ENCODE measurements at places on chromosomes 1 and 21.

GRCh38 chr1:220527908-220528678 lies at the start of gene MARK1:
Gene MARK1 (plus strand): TSS chr1:220528136. CDS start chr1:220528823, 687 bp downstream.
- DNase-seq: no peak

GRCh38 chr1:157596384-157596783 lies 1.5 kb downstream of the FCRL4 start:
- DNase-seq: no peak

GRCh38 chr21:43854773-43855633 lies 10.0 kb upstream of the AGPAT3 start:
- DNase-seq: no peak

DNA sequence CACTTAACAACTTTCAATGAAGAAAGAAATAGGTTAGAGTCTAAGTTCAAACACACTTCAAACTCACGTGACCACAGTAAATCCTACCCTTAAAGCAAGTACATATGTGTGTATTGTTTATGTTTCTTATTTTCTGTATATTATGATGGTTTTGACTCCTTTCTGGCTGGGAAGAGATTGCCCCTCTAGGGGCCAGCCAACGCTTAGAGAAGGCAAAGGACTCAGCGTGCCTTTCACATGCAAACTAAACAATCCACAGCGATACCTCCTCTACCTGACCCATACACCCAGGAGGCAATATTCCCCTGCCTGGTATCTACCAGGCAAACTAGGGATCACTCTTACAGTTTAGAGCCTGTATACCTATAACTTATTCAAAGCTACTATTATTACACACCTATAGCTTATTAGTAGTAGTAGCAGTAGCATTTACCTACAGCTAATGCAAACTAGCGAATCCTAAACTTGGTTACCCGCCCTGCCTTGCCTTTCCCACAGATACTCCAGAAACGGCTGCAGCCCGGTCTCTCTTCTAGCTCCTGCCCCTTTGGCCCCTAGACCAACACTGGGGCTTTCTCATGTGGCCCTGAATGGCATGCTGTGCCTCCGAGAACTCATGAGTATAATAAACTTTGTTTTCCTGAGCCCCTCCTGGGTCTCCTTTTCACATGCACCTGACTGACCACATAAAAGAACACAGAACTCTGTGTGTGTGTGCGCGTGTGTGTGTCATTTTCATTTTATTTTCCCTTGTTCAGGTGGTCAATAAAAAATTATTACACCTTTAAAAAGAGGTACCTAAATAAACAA lies 14.0 kb downstream of the NRIP1 start:
- DNase-seq: no peak

GRCh38 chr1:93426181-93426580 lies 21.7 kb upstream of the FNBP1L start:
- DNase-seq: no peak

- DNase-seq: no peak
Measured at GRCh38 chr1:2977886-2978611, 43.2 kb upstream of the ACTRT2 start.

GRCh38 chr1:19647643-19648042 lies 3.5 kb downstream of the NBL1 start:
- no peak for DNase-seq

DNA sequence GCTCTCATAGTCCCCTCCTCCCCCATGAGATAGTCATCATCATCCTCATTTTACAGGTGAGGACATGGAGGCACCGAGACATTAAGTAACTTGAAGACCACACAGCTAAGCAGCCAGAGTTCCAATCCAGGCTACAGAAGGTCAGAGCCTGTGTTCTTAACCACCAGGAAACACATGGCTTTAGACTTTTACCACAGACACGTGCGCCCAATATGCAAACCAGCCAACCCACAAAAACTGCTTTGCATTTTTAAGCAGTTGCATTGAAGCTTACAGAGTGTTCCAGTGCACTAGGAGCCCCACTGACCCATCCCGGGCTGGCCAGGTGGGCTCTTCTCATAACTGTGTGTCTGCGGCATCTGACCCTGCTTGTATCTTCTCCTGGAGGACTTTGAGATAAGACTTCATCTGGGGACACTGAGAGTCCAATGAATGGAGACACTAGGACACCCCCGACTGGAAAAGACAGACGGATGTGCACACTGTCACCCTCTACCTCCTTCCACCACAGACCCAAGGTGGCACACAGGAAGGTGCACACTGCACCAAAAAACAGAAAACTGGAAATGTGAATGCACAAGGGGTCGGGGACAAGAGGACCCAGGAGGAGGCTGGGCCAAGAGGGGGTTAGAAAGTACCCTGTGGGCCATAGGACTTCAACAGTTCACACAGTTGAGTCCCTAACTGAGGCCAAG lies 56.4 kb downstream of the ETS2 start:
- no peak for DNase-seq

- DNase-seq: no peak
Measured at GRCh38 chr21:18522181-18522972, 118.8 kb upstream of the TMPRSS15 start.

DNA sequence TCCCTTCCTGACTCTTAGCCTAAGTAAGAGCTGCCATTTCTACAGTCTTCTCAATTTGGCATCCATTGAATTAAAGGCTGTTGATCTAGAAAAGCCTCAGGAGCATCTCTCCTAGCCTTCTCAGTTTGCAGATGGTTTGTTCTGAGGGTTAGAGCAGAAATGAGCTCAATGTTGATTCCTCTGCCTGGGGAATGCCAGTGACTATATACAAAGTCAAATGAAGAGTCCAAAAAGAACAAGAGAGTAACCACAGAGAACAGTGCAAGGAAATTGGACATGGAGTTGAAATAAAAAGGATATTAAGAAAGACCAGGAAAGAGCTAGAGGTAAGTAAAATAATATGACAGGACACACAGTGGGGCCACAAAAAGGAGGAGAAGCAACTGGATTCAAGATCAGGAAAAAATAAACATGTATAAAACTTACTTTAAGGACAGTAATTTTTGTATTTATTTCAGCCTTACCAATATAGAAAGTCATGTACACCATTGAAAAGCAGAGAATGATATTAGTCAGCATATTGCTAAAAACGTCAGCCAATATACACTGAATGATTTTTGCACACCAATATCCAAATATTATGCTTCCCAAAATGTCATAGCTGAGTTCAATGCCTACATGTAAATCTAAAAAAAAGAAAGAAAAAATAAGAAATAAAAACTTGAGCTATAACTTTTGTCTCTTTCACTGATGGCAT lies 21.3 kb downstream of the SLC9C2 start:
- no peak for DNase-seq

DNA sequence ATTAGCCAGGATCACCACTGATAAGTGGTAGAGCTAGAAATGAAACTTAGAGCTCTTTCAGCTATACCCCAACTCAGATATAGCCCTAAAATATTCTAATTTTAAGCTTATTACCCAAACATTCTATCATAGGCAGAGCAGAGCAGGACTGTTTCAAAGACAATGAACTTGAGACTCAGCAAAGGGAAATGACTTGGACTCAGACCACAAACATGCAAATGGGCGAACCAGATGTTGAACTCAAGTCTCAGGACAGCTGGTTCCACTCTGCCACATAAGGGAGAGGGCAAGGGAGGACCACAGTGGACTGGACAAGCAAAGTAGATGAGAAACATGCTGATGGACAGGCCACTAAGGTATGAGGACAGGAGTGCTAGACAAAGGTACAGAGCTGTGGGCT lies 315.3 kb downstream of the OMA1 start:
- DNase-seq: no peak

DNA sequence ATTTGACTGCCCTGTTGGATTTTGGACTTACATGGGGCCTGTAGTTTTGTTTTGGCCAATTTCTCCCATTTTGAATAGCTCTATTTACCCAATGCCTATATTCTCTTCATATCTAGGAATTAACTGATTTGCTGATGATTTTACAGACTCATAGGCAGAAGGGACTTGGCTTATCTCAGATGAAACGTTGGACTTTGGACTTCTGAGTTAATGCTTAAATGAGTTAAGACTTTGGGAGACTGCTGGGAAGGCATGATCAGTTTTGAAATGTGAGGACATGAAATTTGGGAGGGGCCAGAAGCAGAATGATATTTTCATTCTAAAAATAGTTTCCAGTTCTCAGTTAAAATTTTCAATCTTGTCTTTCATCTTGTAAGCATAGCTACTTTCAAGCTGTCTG lies 222.3 kb downstream of the COP1 start:
- DNase-seq: no peak

- no peak for DNase-seq
Measured at GRCh38 chr1:93349231-93350135, 3.8 kb downstream of the DR1 start.

- DNase-seq: no peak
Measured at GRCh38 chr1:67749263-67749843, 64.4 kb downstream of the GADD45A start.

GRCh38 chr21:44984428-44984791 lies 44.6 kb downstream of the SLX9 start:
- DNase-seq: no peak

DNA sequence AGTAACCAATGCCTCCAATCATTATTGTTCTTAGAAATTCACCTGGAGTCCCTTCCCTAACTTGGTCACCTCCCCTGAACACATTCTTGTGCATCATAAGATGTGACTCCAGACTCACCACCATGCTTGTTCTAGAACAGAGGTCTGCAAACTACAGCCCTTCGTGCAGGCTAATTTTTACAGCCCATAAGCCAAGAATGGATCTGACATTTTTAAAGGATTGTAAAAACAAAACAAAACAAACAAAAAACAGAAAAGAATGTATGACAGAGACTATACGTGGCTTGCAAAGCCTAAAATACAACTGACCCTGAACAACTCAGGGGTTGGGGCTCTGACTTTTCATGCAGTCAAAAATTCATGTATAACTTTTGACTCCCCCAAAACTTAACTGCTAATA lies 6.2 kb upstream of the HIVEP3 start:
- DNase-seq: no peak

DNA sequence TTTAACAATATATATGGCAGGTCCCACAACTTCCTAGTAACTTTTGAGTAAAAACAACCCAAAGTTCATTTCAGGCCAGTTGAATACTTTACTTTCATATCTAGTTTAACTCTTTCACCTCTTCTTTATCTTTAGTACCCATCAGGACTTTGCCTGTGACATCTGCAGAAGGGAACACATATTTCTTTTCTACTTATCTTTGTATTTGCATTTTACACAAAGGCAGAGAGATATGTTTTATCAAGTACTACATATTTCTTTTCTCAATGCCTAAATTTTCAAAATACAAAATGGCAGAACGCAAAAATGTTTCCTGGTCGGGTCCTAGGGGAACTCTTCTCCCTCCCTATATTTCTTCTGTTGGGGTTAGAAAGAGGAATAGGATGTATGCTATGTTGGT lies 6.8 kb upstream of the PTPRC start:
- no peak for DNase-seq

DNA sequence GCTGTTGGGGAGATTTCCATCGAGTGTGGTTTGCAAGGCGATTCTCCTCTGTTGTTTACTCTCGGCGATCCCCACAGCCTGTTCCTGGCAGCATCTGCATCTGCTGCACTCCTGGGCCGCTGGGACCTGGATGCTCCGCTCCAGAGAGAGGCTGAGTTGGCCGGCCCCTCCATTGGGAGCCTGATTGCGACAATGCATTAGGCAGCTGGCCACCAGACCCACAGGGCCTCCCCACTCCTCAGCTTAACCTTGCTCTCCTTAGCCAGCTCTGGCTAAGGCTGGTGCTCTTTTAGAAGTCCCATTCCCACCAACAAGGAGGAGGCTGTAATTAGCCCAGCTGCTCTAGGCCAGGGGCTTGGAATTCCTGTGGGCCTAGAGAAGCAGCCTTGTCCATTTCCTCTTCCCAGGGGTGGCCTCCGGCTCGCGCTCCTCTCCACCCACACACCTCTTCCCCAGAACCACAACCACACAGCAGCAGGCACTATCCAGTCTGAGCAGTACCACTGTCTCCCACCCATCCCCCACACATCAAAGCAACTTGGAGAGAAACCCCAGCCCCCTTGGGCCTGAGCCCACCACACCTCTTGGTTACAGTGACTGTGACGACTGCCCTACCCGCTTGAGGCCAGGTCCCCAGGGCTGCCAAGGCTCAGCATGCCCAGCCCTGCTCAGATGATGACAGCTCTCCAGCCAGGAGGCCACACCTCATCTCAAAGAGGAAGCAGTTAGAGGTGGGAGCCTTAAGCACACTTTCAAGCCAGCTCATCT lies 193.8 kb upstream of the EDN2 start:
- no peak for DNase-seq

- DNase-seq: no peak
Measured at GRCh38 chr1:65423884-65424572, 3.6 kb downstream of the LEPR start.

- DNase-seq: no peak
Measured at GRCh38 chr1:89243046-89243445, 29.6 kb downstream of the GBP5 start.

DNA sequence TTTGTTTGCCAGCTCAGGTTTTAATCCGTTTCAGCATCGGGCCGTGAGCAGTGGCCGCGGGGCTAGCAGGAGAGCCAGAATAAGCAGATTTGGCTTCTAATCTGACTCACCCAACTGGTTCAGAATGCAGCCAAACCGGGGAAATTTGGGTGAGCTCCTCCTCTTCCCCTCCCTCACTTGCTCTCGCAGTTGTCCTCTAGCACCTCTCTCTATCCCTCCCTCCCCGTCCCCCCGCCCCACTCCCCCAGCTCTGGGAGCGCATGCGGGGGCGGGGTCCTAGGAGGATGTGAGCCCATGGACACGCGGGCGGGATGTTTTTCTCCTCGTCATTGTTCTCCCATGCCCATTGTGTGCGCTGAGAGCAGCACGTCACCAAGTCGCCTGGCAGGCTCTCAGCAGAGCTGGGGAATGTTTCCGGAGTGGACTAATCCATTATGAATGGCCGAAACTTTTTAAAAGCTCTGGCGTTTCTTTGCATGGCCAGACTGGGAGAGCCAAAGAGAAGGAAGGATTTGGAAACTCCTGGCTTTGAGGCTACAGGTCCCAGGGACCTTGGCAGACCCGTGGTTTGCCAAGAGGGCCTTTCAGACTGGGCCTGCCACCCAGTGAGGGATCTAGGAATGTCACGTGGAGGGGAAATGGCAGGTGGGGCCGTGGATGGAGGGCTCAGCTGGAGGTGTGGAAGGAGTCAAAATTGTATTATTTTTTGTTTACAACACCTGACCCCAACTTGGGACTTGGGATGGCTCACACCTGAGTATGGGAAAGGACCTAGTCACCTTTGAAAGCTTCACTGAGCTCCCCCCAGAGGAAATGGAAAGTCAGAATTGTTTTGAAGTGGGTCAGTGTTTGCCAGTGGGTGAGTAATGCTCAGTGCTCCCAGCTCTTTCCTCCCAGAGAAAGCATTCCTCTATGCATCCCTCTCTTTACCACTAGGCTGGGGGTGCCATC lies 39.2 kb downstream of the CDK18 start:
- no peak for DNase-seq
